Vagina (tissue), 2 donors: ENCODE measurements at places on chromosomes 16 and 17. TPM values are rescaled to one million over a fixed set of nuclear protein-coding genes. Genes with fewer than 3 reads are reported as not detected.

Gene RAB26
- 1.5 TPM for total RNA-seq

Gene GPR179
- not detected for total RNA-seq

Gene LAT
- total RNA-seq = 4.7 TPM

Gene CACNG1
- not detected for total RNA-seq

Gene CHRNB1
- 5.9 TPM for total RNA-seq

Gene ZG16
- not detected for total RNA-seq

Gene FOXN1
- total RNA-seq = 3.4 TPM

DNA sequence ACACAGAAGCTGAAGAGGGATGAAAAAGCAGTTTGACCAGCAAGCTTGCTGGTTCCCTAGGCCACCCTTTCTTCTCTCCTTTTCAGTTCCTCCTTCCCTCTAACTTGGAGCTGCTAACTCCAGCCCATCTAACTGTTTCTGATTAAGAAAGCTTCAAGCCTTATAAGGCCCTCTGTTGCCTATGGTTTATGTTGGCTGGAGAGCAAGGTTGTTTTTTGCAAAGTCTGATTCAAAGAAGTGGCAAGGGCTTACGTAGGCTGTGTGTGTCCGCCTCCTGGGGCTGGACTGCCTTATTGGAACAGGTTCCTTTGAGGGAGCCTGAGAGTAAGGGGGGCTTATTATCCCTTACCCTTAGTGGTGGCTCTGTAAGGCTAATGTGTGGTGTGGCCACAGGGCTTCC is 7.1 kb downstream of the AKAP1 start:
- DNase-seq = no peak

GRCh38 chr17:77212081-77212832 is 71.5 kb downstream of the SEC14L1 start:
- no peak for DNase-seq

DNA sequence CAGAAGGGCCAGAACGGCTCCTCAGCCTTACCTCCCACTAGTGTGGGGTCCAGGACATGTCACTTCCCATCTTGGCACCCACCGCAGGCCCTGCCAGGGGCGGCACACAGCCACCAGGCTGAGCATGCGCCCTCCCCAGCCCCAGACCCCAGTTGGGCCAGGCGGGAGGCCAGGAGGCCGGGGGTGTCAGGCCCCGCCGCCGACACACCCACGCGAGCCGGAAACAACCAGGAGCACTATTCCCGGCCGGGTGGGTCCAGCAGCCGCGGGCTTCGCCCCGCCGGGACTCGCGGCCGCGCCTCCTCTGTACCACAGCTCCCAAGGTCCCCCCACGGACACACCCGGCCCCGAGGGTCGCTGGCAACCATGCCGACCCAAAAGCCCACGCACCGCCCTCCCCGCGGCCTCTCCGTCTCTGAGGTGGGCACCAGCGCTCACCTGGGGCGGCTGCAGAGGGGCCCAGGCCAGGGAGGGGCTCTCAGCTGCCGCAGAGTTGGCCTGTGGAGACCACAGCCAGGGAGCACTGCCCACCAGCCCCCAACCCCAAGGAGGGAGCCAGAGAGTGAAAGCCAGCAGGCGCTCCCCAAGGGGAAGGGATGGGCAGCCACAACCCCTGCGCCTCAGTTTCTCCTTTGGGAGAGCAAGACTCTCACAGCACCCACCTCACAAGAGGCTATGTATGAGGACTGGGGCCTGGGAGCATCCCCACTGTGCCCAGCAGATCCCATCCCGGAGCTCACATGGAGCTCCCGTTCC is 18.0 kb downstream of the B9D1 start:
- no peak for DNase-seq

GRCh38 chr17:19553036-19553435 is 19.4 kb downstream of the SLC47A1 start:
- no peak for DNase-seq

- DNase-seq = no peak
These were observed 116.8 kb downstream of the WWOX start for GRCh38 chr16:78216166-78216745.

DNA sequence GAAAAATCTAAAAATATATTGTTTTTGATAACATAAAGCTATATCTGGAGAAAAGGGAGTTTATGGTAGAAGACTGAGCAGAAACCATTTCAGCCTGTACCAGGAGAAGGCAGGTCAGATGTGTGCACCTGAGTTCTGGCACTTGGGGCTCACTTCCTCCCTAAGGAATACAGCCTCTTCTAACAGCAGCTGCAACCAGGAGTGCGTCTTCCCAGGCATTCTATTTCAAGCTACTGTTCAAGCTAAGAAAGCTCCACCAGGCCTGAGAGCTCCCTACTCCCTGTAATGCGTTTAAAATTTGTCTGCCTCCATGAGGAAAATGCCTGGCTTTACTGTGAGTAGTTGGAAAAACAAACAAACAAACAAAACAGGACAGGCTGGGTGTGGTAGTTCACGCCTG is 96.1 kb downstream of the ZNF778 start:
- no peak for DNase-seq

GRCh38 chr16:51779240-51779639 is 628.2 kb upstream of the SALL1 start:
- DNase-seq = no peak

DNA sequence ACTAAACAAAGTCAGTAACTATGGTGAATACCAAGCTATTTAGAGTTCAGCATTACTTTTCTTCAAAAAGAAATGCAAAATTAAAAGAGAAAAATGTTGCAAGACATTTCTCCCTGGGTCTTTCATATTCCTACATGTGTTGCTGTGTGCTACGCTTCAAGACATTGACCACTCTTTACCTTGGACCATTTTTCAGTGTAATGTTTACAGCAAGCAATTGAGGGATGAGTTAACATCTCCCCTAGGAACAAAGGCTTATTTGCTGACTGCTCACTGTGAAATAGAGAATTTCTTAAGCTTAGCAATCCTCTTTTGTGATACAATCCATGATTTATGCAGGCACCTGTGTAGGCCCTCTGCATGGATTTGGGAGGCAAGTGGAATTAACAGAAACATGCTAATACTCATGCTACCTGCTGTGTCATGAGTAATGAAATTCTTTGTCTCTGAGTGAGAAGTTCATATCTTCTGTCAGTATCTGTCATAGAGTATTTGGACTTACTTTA is 1202.9 kb upstream of the CDH8 start:
- no peak for DNase-seq

DNA sequence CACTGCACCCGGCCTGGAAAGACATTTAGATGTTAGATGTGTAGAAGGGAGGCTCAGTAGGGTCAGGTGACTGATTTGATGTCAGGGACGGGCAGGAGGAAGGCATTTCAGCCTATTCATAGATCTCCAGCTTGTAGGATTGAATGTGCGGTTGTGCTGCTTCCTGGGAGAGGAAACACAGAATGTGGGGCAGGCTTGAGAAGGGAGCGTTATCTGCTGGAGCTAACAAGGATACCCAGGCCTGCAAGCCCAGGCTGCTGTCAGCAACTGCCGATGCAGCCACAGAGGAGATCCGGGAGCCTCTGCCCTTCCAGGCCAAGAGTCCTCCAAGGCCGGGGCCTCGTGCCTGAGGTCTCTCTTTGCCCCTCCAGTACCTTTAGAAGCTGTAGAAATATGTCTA is 205.6 kb downstream of the SPECC1 start:
- DNase-seq = no peak

- DNase-seq = peak; percentile 49
These were observed 74.8 kb downstream of the IRX6 start for GRCh38 chr16:55398762-55399161.

DNA sequence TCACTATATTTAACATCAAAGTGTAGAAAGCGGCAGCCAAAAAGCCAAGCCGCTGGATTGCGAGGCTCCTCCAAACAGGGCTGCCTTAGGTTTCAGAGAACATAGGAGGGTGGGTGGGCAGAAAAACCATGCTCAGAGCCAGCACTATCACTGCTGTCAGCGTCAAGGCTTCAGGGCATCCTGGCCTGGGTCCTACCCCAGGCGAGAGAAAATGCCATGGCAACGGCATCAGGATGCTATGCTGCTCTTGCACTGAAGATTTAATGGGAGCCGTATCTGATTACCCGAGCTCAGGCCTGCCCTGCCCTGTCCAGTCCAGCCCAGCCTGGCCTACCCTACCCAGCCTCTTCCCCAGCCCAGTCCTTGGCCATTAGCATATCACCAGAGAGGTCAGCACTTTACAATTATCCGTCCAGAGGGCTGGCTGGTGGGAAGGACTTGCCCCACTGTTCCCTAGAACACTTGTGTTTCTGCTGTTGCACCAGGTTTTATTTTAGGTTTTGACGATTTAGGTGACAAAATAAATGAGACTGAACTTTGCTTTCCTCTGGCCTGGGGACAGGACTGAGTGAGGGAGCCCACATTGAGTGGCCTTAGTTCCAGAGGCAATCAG is 61.1 kb downstream of the TOM1L2 start:
- DNase-seq = no peak

DNA sequence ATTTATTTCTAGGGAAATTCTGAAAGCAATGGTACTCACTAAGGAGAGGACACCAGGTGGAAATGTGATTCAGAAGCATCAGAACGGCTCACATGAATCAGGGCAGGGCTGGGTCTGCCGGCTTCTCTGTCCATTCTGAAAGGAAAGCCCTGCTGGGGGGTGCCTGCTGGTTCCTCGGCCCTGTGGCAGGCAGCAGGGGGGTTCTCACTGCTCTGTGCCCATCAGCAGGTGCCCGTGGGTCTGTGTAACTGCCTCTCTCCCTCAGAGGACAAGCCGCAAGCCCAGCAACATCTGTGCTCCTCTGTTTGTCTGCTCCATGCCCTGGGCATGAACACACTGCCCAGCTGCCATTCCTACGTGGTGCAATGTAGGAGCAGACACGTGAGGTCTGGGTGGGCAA is 74.9 kb upstream of the ZNF423 start:
- DNase-seq = no peak

- DNase-seq = no peak
These were observed 5.0 kb upstream of the NFE2L1 start for GRCh38 chr17:48043176-48043575.

DNA sequence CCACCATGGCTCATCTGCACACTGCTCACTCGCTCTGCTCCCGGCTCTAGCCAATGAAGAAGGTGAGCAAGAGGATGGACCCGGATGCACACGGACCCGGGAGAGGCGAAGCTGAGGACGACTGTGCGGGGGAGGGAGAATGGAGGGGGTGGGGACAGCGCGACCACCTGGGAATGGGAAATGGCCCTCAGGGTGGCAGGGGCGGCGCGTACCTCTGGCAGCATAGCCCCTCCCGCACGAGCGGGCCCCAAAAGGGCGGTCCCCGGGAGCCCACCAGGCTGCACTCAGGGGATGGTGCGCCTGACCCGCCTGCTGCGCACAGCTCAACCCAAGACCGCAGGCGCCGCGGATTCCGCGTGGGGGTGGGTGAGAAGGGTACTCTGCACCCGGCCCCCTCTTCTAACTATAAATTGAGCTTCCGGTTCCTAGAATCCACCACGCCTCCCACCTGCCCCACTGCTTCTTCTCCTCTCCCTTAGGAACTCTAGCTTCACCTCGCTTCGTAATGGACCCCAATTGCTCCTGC is 6.1 kb downstream of the MT1H start:
- no peak for DNase-seq

DNA sequence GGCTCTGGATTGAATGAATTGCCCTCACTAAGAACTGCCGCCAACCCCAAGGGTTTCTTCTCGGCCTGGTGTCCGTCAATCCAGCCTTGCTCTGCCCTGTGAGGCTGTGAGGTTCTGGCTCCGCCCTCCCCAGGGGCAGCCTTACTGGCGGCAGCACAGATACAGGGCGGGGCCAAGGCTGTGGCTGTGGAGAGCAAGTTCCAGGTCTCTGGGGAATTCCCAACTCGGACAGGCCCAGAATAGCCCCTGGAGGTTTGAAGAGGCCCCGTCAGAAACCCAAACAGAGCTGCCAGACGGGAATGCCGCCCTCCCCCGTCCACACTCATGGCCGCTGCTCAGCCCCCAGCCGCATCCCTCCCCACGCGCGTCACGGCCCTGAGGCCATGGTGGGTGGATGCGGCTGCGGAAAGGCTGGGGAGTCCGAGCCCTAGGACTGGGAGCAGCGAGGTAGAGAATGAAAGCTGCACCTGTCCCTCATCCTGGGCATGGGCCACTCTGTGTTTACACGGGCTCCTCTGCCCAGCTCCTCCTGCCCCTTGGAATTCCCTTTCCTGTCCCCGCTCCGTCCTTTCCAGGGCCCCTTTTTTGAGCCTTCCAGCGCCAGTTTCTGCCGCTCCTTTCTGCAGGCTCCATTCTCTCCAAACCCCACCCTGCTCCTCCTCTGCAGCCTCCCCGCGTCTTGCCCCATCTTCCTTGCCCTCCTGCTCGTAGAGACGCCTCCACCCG is 660 bp upstream of the PRRT2 start:
- DNase-seq = no peak

- DNase-seq = no peak
These were observed 232.5 kb downstream of the RAB11FIP4 start for GRCh38 chr17:31623990-31624389.

DNA sequence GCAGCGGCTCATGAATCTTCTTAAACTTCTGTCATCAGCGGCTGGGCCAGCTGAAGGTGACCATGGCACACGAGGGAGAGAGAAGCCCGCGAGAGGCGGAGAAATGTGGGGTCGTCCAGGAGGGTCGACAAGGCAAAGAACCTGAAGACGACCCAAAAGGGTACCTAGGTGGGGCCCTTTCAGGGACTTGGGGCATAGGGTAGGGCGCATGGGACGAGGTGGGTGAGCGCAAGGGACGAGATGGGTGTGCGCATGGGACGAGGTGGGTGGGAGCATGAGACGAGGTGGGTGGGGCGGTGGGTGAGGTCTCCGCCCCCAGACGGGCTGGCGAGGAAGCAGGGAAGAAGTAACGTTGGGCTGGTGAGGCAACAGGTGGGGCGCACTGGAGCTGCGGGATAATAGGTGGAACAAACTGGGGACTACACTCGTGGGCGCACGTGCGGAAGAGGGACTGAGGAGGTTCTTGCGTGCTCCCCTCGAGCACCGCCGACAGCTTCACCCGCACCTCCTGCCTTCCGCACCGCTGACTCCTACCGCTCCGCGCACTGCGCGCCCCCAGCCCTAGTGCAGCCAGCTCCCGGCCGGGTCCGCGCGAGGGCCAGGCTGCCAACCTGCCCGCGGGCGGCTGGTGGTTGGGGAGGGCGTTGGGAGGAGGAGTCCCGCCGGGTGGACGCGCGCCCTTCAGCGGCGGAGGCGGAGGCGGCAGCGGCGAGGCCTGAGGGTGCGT is 23.2 kb upstream of the CRYM start:
- DNase-seq = no peak

- no peak for DNase-seq
These were observed 70.0 kb upstream of the HS3ST3A1 start for GRCh38 chr17:13671771-13672170.

DNA sequence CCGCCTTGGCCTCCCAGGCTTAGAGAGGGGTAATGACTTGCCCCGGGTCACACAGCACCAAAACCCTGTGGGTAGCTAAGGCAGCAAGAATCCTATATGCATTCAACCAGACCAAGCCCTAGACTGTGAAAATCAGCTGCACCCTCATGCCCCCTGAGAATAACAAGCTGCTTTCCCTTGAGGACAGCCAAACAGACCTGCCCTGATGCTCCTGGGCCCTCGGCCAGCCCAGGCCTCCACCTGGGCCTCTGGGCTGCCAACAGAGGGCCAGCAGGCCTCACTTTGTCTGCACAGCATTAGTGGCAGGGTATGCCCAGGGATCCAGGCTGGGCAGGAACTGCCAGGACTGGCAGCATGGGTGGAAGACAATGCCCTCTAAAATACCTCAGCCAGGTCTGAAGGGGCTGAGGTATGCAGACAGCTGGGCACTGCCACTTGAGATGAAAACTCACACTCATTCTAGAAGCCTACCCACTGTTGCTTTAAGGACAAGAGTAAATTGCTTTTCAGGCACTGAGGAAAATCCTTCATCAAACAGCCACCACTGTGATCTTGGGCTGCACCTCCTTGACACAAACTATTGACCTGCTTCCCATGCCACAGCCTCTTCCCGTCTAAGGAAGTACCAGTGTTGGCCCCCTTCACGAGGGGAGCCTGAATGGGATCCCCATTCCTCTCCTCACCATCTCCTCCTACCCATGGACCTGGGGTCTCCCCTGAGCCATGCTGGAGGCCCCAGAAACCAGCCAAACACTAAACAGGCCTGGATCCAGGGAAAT is 8.8 kb downstream of the ST3GAL2 start:
- DNase-seq = no peak
